ENCODE measurements at places on chromosomes 1 and 21. TPM values are rescaled to one million over a fixed set of nuclear protein-coding genes. Genes with fewer than 3 reads are reported as not detected.

The CD160 gene
- total RNA-seq: 0.30 TPM

DNA sequence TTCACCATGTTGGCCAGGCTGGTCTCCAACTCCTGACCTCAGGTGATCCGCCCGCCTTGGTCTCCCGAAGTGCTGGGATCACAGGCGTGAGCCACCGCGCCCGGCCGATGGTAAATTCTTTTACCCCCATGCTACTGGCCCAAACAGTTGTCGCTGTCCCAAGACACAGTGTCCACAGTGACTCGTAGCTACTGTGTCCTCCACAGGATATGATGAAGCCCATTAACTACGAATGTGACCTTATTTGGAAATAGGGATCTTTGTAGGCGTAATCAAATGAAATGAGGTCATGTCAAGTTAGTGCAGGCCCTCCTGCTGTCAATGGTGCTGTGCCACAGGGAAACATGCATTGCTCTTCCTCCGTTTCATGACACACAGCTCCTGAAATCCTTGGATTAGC, 8.5 kb downstream of the FNDC10 start:
- no peaks in the 10 kb centered on the region for H3K27me3 ChIP-seq
- H3K36me3 ChIP-seq: no peaks in the 10 kb centered on the region
- no peak for DNase-seq
- H3K4me3 ChIP-seq: no peak overlapping the region
- no peak overlapping the region for H3K27ac ChIP-seq

- H3K36me3 ChIP-seq: no peaks in the 10 kb centered on the region
- H3K27me3 ChIP-seq: no peaks in the 10 kb centered on the region
- H3K4me3 ChIP-seq: no peak overlapping the region
- H3K27ac ChIP-seq: no peak overlapping the region
These were observed 248.0 kb downstream of the PLPP3 start for GRCh38 chr1:56331207-56331891.

The HYI gene
- 38.0 TPM for total RNA-seq

DNA sequence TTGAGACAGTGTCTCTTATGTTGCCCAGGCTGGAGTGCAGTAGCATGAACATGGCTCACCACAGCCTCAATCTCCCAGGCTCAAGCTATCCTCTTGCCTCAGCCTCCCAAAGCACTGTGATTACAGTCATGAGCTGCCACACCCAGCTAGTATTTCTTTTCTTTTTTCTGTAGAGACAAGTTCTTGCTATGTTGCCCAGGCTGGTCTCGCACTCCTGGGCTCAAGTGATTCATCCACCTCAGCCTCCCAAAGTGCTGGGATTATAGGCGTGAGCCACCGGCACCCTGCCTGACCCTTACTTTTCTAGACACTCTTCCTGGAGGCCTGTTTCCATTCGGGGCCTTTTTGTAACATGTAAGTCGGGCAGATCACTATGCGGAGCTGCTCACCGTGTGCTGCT, 30.1 kb upstream of the SRP9 start:
- peak; percentile 34 for DNase-seq
- H3K4me1 ChIP-seq: no peaks in the 10 kb centered on the region

- H3K27ac ChIP-seq: no peak overlapping the region
- DNase-seq: no peak
- no peak overlapping the region for H3K4me3 ChIP-seq
- H3K4me1 ChIP-seq: no peaks in the 10 kb centered on the region
- no peaks in the 10 kb centered on the region for H3K36me3 ChIP-seq
These were observed 142.6 kb downstream of the SLC35F3 start for GRCh38 chr1:234047123-234047522.

The ITSN1 gene
- total RNA-seq: 103 TPM

DNA sequence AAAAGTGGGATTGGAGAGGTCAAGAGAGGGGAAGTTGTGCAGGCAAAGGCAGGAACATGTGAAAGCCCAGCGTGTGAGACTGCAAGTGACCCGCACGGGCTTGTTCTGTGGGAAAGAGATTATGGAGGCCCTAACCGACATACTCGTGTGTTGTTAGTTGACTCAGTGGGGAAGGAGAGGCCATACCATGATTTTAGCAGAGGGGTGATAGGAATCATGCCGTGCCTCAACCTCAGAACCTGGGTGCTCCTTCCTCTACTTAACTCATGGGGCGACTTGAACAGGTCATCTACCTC, 19.3 kb downstream of the PGLYRP3 start:
- H3K27ac ChIP-seq: no peak overlapping the region
- no peaks in the 10 kb centered on the region for H3K27me3 ChIP-seq

The LENEP gene
- total RNA-seq: not detected

DNA sequence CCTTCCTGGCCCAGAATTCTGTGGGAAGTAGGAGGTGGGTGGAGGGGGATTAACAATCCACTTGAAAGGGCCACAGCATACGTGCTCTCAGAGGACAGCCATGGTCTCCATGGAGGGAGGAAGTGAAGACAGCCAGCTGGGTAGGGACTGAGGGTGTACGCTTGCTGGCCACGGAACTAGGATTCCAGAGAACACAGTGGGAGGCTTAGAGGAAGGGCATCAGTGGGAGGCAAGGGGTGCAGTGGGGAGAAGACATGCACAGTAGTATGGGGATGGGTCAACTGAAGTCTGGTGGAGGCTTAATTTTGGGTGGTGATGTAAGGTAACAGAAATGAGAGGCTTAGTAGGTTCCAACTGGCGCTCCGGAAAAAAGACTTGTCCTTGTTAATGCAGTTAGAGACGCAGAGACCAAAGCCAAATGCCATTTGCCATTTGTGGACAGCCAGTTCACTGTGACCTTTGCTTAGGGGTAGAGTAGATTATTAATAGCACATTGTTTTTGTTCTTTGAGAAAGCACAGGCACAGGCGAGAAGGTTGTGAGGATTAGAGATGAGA, 103.0 kb downstream of the ZSCAN20 start:
- no peaks in the 10 kb centered on the region for H3K27me3 ChIP-seq
- DNase-seq: no peak
- H3K36me3 ChIP-seq: no peaks in the 10 kb centered on the region
- H3K4me1 ChIP-seq: no peaks in the 10 kb centered on the region
- H3K27ac ChIP-seq: peak overlapping the region; percentile 81

GRCh38 chr21:44537930-44538911, 1.8 kb downstream of the KRTAP10-1 start:
- H3K36me3 ChIP-seq: no peaks in the 10 kb centered on the region
- no peak for DNase-seq
- no peaks in the 10 kb centered on the region for H3K27me3 ChIP-seq
- no peak overlapping the region for H3K27ac ChIP-seq

DNA sequence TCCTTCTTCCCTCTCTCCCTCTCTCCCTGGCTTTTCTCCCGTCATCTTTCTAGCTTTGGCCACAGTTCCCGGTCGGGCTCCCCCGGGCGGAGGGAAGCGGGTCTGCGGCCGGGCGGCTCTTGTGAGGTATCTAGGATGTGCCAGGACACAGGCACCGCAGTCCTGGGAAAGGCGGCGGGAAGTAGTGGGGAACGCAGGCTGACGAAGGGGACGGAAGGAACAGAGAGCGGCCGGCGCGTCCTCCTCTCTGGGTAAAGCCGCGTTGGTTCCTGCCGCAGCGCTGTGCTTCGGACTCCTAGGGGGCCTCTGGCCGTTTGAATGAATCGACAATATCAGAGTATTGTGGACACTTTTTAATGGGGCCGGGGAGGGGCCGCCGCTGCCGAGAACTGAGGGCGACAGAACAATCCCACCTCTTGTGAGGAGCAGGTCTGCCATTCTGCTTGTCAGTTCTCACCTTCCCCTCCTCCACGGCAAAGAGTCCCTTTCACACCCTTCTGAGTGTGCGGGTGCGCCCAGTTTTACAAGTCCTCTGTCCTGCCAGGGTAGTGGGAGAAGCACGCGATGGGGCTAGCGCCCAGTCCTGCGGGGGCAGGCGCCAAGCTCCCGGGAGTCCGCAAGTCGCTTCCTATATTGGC, 1.2 kb upstream of the LHX9 start:
- peaks cover 3% of the 10 kb centered on the region for H3K27me3 ChIP-seq
- H3K27ac ChIP-seq: no peak overlapping the region
- H3K4me1 ChIP-seq: no peaks in the 10 kb centered on the region
- H3K36me3 ChIP-seq: no peaks in the 10 kb centered on the region
- H3K4me3 ChIP-seq: no peak overlapping the region
